ENCODE measurements at places on chromosomes 7 and 10.

GRCh38 chr10:124062390-124062789 is 31.0 kb downstream of the CHST15 start:
- DNase-seq, result no peak

- no peak for DNase-seq
Measured at GRCh38 chr7:50387351-50387750, 62.8 kb downstream of the FIGNL1 start.

DNA sequence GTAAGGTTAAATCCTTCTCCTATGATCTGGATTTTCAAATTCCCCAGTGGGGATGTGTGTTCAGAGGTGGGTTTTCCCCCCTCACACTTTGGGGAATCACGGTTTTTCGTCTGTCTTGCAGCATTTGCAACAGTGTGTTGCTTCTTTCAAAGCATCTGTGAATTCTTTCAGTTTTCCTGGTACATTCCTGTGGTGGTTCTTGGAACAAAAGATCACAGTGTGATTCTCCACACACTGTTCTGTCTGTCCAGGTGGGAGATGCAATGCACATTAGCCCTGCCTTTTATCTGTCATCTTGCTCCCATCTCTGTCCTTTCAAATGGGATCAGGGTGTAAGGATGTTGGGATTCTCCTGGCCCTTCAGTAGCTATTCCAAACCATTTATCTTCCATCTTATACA is 11.8 kb downstream of the AGK start:
- no peak for DNase-seq

- no peak for DNase-seq
Measured at GRCh38 chr10:28783087-28783486, 105.8 kb downstream of the BAMBI start.

DNA sequence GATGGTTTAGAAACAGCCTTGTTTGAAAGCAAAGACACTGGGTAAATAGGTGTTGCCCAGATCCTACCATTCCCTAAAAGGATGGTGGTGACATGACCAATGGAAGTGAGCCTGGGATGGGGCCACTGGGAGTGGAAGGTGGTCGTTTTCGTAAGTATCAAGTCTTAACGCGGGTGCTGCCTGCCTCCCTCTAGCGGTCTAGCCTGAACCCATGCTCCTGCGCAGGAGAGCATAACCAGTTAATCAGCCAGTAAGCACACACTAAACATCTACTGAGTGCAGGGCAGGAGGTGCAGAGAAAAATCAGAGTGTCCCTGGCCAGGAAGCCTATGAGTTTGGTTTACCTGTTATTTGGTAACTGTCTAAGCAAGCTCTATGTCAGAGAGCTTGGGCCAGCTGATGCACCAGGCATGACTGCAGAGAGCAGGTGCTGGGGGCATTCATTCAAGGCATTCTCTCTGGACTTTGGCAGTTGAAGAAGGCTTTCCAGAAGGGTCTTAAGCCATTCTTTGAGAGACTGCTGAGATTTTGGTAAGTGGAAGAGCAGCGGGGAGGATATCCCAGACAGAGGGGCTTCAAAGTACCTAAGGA is 930 bp downstream of the GARIN1A start:
- peak; percentile 11 for DNase-seq

Measured in cortex of kidney (tissue), 1 donor.